ENCODE measurements at places on chromosomes 3 and 15.

DNA sequence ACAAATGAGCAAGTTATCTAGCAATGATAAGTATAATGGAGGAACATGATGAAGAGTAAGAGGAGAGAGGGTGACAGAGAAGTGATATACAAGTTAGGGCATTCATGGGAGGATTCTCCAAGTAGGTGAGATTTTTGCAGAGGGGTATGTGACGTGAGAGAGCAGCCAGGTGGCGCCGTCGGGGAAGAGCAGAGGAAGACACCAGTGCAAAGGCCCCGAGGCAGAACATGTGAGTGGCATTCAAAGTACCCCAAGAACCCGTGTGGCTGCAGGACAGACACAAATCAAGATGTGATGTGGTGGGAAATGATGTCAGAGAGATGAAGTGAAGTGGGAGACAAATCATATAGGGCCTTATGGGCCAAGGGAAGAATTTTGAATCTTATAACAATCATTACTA is 81.8 kb upstream of the GRM7 start:
- no peak for DNase-seq

- DNase-seq: peak; percentile 28
Measured at GRCh38 chr15:69359722-69360121, 54.4 kb upstream of the KIF23 start.

DNA sequence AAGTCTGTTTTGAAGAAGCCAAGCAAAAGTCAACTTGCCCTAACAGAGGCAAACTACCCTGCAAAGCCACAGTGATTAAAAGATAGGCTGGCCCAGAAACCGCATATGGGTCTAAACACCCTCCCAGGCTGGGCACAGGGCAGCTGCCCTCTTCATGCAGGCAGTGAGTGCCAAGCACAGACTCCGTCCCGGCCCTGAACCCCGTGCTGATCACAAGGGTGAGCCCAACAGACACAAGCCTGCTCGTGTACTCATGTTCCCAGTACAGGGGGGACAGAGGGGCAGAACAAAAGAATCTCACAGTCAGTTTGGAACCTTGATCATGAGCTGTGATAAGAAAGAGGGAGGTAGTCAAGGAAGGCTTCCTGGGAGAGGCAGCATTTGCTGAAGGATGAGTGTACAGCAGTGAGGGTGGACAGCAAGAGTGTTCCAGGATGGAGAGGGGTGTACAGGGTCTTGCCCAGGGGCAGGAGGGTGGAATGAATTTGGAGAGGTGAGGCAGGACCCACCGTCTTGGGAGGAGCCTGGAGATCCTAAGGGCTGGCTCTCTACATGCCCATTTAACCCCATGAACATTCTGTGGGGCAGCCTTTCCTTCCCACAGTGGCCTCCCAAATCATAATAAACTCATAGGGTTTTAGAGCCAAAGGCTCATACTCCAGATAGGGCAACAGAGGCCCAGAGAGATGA is 43.2 kb upstream of the PRR23E start:
- DNase-seq: no peak

- DNase-seq: no peak
Measured at GRCh38 chr3:46711305-46711704, 6.4 kb downstream of the PRSS50 start.

GRCh38 chr3:98877132-98877531 is 24.4 kb downstream of the DCBLD2 start:
- DNase-seq: no peak
